ENCODE measurements at places on chromosomes 5 and 9.

DNA sequence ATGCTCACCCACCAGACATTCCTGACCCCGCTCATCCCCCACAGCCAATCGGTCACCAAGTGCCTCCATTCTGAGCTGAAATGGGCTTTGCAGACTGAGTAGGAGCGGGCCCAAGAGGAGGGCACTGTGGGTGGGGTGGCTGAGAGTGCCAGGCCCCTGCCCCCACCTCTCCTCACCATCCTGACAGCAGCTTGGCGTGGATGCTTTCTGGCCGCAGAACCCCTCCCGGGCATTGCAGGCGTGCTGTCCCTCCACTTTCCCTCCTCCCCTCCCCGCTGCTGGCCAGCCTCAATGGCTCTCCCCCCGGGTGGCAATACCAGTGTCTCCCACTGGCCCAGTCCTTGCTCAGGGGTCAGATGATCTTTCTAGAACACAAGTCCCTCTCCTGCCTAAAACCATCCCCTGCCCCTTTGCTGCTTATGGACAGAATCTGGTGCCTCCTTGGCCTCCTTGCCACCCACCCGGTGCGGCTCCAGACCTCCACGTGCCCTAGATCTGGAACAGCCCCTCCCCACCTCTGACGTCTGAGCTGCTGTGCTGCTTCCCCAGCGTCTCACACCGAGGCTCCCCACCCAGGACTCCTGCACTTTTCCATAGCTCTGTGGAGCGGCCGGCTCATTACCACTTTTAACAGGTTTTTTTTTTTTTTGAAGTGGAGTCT lies 6.1 kb downstream of the FLT4 start:
- no peak for DNase-seq

GRCh38 chr9:86075132-86076109 lies 23.9 kb downstream of the GOLM1 start:
- no peak for DNase-seq

DNA sequence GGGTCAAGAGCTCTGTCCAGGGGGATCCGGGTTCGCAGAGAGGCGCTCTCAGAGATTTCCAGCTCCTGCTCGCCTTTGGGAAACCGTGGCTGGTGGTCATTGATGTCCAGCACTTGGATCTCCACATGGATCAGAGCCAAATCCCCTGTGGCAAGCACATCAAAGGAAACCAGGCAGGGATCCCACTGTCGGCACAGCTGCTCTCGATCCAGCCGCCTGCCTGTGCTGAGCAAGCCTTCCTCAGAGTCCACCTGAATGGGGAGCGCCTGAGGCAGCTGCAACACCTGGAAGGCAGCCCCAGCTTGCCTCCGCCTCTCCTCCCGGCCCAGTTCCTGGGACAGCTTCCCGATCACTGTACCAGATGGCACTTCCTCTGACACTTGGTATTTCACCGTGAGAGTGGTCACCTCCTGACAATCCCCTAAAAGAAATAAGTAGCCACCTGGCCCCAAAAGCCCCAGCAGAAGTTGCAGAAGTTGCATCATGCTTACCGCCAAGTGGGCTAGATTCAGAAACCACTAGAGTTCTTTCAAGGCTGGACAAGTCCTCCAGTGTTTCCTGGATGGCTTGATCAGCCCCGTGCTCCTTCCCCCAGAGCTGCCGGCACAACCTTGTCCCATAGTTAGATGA lies 520 bp downstream of the PCDH12 start:
- DNase-seq: no peak

DNA sequence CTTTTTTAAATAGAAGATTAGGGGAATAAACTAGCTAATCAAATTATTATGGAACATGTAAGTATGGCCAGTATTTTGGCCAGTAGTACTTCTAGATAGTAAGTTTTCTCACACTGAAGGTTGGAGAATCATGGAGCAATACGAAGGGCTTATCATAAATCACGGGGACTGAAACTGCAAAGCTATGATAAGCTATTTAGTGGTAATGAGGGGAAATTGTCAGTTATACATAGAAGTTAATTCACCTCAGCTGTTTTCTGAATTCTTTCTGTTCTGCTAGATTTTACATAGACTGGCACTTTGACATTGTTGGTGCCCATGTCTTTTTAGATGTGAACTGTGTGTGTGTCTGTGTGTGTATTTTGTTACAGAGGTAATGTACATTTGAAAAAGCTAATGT lies 34.5 kb upstream of the FAM151B start:
- no peak for DNase-seq

DNA sequence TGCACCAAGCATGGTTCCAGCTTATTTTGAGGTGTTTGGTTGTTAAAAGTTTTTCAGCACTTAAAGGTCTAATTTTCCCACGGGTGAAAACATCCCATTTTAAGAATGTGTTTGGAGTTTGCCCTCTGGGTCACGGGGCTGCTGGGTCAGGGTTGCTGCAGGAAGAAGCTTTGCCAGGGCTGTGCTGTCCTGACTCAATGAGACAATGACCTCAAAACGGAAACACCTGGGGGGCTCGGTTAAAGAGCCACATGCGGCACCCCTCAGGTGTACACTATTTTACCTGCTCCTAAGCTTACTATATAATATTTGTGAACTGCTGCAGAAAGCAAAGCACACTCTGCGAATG lies 27.6 kb downstream of the UBE2QL1 start:
- no peak for DNase-seq

DNA sequence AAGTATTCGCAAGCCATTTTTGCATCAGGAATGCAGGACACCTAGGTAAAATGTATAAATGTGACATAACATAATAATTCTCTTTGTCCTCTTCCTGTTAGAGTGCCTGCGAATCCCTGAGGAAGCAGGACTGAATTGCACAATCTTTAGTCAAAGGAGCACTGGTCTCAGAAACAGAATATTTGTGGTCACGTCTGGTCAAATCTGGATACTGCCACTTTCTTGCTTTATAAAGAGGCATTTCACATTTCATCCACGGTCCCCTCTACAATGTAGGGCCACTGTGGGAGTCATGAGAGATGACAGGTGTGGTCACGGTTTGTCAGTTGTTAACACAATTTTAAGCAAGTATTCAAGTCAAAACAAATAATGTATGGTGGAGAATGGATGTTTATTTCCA lies 564.0 kb downstream of the IRX1 start:
- no peak for DNase-seq

DNA sequence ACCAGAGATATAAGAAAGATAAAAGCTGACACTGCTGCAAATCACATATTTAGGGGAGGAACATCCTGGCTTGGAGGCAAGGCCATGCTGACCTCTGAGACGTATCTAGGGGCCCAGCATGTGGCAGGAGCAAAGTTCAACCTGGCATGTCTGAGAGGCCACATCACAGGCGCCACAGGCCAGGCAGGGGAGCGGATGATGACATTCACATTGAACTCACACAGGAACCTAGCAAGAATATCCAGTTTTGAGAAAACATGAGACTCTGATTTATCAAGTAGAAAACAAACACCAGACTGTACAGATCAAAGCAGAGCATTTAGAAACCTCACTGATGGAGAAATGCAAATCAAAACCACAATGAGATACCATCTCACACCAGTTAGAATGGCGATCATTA lies 64.2 kb upstream of the STK32A start:
- no peak for DNase-seq

DNA sequence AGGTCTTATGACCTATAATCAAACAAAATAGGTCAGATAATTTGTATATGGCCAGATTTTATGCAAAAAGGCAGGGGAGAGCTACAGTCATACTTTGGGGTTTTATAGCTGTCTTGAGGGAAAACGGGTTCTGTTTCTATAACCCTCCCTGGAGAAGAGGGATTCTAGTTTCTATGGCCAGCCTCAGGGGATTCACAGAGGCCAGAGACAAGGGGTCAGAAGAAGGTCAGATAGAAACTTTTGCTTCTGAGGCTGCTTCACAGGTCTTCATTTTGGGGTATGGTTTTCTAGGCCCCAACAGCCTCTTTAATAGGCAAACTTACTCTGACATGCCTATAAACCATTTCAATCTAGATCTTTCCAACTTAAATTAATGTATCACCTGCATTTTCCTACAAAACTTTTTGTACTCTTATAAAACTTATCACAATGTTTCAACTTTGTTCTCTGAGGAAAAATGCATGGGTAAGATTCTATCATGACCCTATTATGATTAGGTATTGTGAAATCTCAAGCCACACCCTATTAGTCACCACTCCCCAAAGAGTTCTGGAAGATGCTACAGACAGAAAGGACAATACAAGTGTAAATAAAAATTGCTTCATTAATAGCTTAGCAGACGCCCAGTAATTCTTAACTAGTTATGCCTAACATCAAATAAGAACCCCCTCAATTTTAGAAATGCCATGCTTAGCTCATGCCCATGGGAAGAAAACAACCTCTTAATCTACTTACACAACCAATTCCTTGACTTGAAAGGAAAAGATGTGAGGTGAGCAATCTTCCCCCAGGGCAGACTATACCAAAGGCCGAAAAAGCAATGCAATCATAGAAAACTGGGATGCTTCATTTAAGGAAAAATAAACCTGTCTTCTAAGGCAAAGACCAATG lies 396.6 kb downstream of the TLR4 start:
- no peak for DNase-seq

DNA sequence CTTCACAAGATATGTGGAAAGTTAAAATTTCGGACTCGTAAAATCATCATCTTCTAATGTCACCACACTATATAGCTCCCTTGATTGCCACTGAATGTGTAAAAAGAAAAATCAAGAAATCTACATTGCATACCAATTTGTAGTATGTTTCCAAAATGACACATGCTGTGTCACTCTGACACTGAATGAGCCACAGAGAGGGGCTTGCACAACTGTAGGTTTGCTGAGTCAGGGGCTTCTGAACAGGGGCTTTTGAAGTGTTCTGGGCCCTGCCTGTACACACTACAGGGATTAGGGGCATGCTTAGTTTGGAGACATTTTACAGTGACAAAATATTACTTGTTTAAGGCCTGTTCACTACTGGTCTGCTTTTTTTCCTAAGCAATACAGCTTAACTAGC lies 234.4 kb upstream of the GRAMD2B start:
- no peak for DNase-seq

DNA sequence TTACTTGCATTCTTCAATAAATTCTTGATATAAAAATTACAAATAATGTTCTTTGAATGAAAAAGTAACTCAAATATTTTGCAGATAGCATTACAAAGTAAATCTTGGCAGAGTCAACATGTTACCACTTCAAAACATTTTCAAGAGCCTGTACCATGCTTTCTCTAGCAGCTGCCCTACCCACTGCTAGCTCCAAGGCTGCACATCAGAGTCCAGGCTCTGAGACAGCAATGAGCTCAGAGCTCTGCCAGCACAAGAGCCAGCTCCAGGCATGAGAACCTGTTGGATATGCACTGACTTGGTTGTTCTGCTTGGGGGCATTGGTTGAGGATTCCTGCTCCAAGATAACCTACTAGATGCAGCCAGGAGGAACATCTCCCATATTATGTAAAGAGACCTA lies 211.3 kb upstream of the HAPLN1 start:
- no peak for DNase-seq

DNA sequence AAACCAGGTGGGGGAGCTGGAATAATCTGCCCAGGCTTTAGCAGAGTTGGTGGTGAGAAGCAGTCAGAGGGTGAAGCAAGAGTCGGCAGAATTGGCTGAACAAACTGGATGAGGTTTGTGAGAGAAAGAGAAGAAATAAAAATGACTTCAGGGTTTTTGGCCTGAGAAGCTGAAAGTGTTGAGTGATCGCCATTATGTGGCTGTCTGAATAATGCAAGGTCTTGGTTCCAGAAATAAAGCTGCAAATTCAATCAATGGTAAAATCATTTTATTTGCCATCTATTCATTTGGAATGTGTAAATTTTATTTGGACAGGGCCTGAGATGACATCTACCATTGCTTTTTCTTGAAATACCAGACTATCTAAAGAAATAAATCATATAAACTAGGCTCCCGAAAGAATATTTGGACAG lies 50.4 kb upstream of the DAB2 start:
- no peak for DNase-seq

DNA sequence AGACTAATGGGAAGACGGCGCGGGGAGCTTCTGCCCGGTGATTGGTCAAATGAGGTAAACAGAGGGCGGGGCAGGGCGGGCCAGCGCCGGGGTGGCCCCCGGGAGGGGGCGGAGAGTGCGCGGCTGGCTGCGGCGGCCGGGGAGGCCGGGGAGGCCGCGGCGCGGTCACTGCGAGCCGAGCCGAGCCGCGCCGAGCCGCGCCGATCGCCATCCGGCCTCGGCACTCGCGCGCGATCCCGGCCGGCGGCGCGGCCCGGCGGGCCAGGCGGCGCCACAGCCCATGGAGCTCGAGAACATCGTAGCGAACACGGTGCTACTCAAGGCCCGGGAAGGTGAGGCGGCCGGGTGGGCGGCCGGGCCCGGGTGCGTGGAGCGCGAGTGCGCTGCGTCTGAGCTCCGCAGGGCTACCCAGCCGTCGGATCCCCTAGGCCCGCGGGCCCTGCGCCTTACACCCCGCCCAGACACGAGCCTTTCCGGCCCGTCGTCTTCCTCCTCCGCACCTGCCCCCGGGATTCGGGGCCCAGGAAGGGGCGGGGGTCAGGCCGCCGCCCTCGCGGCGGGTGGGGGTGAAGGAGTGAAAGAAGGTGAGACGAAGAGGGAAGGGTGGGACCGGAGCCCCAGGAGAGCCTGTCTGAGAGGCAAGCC lies at the start of gene GRK6:
GRK6 (plus strand) TSS at position 111 of the 645 bp plus-strand sequence; CDS start at position 281, 170 bp downstream.
- DNase-seq: no peak

DNA sequence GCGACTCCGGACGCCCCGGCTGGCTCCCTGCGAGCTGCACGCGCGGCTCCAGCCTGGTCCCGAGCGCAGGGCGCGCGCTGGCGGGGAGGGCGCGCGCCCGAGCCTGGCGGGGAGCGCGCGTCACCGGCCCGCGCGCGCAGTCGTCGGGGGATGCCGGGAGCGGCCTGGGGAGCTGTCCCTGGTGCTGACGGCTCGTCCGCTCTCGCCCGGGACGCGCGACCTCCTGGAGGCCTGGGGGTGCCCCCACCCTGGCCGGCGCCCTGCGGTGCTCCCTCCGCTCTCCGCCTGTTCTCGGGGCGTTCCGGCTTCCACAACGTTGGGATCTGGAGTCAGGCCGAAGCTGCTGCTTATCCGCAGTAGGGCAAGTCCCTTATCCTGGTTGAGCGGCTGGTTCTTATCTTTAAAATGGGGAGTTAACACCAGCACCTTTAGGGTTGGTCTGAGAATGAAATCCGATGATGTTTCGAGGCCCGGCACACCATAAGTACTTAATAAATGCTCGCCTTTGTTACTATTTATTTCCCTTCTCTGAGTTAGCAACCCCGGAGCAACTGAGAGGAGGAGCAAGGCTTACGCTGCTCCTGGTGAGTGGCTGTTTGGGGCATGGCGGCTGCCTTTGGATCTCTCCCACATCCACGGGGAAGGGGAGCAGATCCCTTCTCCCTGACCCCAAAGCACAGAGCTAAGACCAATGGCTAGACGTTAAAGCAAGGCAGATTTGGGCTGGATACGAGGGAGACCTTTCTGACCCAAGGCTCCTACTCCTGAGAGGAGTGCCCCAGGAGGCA lies at the start of gene FAM163B:
FAM163B (minus strand) TSS at position 79 of the 788 bp plus-strand sequence. CDS start 29,166 bp downstream, outside the sequence.
- DNase-seq: no peak

DNA sequence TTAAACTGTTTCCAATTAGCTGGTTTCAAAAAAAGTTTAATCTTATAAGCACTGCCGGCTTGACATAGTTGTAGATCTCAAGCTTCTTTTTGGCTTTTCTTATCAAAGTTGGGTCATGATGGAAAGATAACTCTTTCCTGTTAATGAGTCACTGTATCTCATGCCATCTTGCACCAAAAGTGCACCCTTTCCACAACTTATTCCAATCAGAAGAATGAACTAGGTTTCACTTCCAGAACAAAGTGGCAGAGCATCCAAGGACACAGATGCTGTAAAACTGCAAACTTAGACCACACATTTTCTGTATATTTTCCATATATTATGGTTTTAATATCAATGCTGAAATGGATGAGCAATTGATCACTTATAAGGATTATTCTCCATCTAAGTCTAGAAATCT lies 198.2 kb downstream of the GLIS3 start:
- DNase-seq: no peak
